ENCODE measurements at places on chromosomes 1 and 21.

DNA sequence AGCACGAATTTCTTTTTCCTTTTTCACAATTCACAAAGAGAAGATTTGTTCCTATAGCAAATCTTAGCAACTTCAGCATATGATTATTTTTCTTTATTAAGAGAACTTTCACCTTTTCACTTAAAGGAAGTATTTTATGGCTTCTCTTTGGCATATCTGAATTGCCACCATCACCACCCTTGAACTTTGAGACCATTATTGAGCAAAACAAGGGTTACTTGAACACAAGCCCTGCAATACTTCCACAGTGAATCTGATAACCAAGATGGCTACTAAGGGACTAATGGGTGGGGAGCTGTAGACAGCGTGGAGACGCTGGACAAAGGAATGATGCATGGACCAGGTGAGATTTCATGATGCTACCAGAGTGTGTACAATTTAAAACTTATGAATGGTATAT, 815.0 kb downstream of the LRRIQ3 start:
- DNase-seq = no peak

DNA sequence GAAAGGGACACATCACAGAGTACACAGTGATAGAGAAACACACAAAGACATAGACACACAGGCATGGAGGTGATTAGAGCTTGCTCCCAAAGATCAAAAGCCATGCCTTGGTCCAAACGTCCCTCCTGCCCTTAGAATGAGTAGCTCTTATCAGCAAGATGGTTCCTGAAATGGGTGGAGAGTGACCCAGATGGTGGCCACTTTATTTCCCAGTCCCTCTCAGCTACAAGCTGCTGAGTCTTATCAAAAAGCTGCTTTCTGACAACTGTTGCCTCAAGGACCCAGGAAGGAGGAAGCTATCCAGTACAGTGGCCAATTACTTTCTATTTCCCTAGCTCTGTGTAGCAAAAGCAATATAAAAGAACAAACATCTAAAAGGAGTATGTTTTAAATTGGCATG, 7.7 kb upstream of the CLCA1 start:
- no peak for DNase-seq

GRCh38 chr1:81809808-81810207, 9.1 kb downstream of the ADGRL2 start:
- DNase-seq = no peak

GRCh38 chr1:240413732-240414131, 198.2 kb downstream of the GREM2 start:
- no peak for DNase-seq
